ENCODE measurements at places on chromosomes 11 and 22. TPM values are rescaled to one million over a fixed set of nuclear protein-coding genes. Genes with fewer than 3 reads are reported as not detected.

GRCh38 chr11:124879493-124880289 is 14.5 kb downstream of the ROBO3 start:
- no peak for DNase-seq

Gene ANO3
- total RNA-seq, result not detected

DNA sequence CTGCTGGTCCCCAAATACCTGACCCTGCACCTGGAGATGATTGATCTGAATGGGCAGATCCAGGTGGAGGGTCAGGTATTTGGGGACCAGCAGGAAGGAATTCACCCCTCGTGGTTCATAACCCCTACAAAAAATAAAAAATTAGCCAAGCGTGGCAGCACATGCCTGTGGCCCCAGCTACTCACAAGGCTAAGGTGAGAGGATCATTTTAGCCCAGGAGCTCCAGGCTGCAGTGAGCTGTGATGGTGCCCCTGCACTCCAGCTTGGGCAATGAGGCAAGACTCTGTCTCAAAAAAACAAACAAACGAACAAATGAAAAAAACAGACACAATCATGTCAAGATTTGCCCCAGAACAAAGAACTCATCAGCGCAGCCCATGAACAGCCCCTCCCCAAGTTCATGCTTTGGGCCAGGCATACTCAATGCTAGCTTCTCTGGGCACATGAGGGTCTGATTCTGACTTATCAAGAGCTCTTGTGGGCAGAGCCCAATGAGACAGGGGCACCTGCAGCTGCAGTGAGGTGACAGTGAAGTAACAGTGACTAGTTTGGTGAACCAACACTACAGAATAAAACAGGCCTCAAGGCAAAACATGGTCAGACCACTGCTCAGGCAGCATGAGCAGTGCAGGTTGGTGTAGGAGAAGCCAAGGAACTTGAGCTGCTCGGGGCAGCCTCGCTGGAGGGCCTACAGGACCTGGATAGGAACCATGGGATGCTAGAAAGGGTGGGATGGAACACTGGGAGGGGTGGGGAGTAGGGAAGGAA is 10.2 kb upstream of the FCHSD2 start:
- no peak for DNase-seq

Gene SCN2B
- 0.24 TPM for total RNA-seq

DNA sequence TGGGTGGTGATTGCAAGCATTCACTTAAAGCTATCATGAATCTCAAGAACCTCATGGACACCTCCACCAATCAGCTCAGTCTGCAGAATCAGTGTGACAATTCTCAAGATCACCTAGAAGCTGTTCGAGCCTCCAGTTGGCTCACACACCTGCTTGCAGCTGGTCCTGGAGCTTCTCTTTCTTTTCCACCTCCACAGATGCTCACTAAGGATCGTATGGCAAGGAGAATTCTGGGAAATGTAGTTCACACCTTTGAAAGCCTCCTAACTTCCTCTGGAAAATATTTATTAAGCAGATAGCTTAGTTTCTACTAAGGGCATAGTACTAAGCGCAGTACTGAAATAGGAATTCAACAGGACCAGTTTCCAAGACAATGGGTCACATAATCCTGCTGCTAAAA is 26.2 kb downstream of the FSHB start:
- no peak for DNase-seq

DNA sequence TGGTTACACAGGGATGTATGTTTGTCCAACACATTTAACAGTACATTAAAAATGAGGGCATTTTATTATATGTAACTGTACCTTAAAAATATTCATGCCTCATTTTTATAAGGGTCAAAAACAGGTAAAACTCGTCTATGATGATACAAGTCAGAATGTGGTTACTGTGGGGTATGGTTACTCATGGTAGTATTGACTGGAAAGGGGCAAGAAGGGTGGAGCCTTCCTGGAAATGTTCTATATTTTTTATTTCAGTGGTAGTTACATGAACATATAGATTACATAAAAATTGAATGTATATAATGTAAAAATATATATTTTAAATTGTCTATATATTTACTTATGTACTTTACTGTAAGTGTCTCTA is 99.8 kb downstream of the STIM1 start:
- DNase-seq, result no peak

DNA sequence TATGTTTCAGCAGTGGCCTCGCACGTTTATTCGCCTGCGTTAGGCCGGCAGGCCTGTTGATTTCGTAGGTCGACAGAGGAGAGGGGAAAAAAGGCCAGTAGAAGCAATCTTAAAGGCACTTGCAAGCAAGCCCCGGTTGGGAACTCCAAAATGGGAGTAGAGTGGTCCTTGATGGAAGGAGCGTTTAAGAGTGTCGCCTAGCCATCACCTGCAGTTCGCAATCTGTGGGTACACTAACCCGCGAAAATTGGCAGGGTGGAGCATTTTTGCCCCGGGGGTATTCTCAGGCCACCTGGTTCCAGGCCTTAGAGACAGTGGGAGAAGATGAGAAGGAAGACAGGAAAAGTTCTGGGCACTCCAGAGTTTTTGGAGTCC is 1.1 kb downstream of the EWSR1 start:
- DNase-seq, result no peak

DNA sequence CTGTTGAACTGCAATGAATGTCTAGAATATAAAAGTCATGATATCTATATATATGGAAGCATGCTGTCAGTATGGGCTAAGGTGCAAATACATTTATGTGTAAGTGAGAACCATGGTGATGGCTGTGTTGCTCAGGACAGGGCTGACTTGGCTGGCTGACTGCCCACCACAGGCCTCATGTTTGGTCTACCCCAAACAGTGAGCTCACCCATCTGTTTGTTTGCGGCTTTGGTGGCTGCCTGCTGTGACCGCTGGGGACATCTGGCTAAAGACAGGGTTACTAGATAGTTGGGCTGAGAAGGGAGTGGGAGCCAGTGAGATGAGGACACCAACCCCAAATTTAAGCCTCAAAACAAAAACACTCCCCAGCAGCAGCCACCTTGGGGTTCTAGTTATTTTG is 6.3 kb downstream of the CD44 start:
- no peak for DNase-seq

DNA sequence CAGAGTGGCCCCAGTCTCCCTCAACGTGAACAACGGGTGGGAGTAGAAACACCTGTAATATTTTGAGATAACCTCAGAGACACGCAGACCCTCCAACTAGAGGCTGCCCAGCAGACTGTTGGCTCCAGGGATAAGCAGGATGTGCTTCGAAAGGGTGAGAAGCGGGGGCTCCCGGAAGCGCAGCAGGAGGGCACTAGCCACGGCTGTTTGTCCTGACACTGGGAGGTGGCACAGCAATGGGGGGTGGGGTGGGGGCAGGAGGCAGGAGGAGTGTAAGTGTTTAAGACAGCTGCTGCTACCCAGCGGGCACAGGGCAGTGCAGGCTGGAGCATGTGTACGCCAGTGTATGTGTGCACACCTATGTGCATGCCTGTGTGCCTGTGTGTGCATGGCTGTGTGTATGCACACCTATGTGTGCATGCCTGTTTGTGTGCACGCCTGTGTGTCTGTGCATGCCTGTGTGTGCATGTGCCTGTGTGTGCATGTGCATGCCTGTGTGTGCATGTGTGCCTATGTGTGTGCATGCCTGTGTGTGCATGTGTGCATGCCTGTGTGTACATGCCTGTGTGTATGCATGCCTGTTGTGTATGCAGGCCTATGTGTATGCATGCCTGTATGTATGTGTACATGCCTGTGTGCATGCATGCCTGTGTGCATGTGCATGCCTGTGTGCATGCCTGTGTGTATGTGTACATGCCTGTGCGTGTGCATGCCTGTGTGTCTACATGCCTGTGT is 154.7 kb downstream of the SHANK2 start:
- DNase-seq, result no peak

GRCh38 chr22:37357446-37358075 is 69.7 kb downstream of the ELFN2 start:
- no peak for DNase-seq

DNA sequence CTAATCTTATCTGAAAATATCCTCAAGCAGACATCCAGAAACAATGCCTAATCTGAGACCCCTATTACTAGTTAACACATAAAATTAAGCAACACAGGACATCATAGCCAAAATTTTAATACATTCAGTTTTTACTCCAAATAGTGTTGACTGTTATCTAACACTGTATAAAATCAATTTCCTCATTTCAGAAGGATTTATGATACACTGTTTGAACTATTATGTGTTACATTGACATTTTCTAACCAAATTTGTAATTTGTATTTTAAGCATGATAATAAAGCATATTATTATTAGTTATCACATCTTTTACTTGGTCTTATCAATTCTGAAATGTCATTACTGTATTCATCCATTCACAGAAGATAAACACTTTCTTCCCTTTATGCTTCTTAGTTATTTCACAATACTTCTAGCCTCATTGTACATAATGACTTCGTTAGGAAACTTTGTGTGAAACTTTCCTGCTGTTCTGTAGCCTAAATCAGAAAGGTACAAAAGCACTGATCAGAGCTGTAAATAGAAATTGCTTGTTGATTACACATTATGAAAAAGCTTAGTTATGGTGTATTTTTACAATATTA is 1248.9 kb downstream of the JRKL start:
- DNase-seq, result no peak

DNA sequence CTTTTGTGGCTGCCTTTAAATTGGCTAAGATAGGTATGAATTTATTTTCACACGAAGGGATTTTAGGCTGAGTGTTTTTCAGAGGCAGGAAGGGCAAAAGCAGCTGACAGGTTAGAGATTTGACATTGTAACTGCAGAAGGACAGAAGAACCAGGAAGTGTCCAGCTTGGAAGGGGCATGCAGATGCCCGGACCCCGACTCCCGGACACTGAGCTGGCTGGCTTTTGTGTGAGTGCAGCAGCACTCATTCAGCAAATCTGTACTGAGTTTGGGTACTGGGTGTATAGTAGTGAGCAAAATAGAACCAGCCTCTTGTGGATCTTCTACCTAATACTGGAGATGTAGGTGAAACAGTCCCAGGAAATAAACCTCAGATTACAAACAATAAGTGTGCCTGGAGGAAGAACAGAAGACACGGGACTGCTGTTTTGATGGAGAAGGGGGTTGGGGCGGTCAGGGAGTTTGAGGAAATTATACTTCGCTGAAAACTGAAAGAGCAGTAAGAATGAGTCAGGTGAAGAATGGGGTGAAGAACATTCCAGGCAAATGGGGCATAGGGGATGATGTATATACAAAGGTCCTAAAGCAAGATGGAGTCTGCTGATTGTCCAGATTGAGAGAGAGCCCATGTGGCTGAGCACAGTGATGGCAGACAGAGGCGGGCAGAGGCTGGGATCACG is 64.6 kb downstream of the PPFIBP2 start:
- no peak for DNase-seq

DNA sequence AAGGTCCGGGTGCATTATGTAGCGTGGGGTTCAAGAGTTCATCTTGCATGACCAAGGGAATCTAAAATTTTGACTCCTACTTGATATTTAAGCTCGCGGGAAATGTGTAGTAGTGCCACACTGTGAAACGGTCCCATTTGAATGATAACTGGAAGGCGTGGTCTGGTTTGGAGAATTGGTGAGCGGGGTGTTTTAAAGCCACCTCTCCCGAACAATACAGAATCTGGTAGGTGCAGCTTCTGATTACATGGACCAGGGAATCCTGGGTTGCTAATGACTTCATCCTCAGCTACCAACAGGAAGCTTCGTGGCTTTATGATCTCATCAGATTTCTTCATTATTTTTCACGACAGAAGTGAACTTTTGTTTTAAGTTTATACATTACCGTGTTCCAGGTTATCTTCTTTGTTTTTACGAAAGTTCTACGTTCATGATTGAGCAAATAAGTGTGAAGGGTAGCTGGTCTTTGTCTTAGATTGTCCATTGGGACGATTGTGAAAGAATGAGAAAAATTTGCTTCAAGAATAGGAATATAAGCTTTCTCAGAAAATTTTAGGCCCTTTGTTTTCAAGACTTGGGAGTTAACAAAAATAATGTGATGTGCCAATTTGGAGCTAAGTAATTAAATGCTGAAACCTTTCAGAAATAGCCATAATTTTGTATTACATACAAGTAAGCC is 1.7 kb downstream of the QSER1 start:
- no peak for DNase-seq

- DNase-seq, result no peak
These were observed 257.7 kb downstream of the SOX6 start for GRCh38 chr11:16098526-16099205.

DNA sequence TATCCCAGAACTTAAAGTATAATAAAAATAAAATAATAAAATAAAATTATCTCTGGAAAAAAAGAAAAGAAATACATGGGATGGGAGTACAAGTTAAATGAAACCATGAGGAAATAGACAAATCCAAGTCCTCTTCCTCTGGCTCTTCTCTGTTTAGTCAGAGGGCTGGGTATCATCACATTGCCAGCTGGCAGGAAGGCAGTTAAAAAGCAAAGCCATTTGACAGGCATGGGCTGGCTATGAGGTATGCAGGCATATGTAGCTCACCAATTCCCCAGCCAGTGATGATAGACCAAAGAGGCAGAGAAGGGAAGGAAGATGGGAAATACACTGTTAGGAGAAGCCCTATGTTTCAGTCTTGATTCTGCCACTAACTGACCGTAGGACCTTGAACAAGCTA is 6.5 kb downstream of the LYVE1 start:
- no peak for DNase-seq

DNA sequence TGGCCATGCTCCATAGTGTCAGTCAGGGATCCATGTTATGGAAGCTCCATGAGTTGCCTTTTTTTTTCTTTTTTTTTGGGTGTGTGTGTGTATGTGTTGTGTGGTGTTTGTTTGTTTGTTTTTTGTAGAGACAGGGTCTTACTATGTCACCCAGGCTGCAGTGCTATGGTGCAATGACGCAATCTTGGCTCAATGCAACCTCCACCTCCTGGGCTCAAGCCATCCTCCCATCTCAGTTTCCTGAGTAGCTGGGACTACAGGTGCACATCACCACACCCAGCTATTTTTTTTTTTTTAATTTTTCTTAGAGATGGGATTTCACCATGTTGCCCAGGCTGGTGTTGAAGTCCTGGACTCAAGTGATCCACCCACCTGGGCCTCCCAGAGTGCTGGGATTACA is 1.1 kb upstream of the TRIM22 start:
- DNase-seq, result no peak

DNA sequence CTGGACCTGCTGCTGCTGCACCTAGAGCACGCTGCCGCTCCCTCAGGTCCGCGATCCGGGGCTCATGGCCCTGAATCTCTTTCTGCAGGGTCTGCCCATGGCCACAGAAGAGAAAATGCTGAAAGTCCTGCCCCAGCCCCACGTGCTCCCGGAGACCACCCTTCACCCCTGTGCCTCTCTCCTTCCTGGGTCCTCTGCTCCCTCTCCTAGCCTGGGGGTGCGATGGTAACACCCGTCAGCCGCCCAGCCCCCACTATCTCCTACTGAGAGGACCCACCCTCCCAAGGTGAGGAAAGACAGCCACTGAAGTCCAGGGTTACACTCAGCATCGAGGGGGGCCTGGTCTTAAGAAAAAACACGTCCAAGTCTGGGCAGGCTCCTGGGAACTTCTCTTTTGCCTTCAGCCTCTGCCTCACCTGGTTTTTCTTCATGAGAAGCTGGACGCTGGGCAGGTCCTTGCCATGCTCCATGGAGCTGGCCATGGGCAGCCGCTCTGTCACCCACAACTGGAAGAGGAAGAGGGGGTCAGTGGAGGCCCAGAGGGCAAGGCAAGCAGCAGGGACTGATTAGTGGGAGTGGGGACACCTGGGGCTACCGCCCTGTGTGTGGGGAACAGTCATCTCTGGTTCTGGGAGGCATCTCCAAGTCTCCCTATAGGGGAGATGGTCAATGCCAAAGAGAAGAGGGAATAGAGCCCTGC is 15.8 kb upstream of the RBM4B start:
- DNase-seq, result no peak

- DNase-seq, result no peak
These were observed 31.7 kb upstream of the SLC25A1 start for GRCh38 chr22:19210188-19210587.

- DNase-seq, result no peak
These were observed 8.3 kb downstream of the TP53AIP1 start for GRCh38 chr11:128934351-128934750.

Gene MS4A15
- 0.17 TPM for total RNA-seq
